Activated naive CD4-positive, alpha-beta T cell treated with anti-CD3 and anti-CD28 coated beads for 36 hours (primary cell): ENCODE measurements at places on chromosomes 16 and 17.

GRCh38 chr16:55909876-55910275 lies 34.7 kb upstream of the CES5A start:
- no peak for DNase-seq
- no peak overlapping the region for H3K4me3 ChIP-seq
- H3K27me3 ChIP-seq, result peaks cover 11% of the 10 kb centered on the region
- no peaks in the 10 kb centered on the region for H3K4me1 ChIP-seq

GRCh38 chr17:7710301-7710700 lies 5.3 kb downstream of the EFNB3 start:
- no peak overlapping the region for H3K4me3 ChIP-seq
- H3K27ac ChIP-seq, result no peak overlapping the region
- H3K4me1 ChIP-seq, result peaks cover 10% of the 10 kb centered on the region
- no peaks in the 10 kb centered on the region for H3K36me3 ChIP-seq

DNA sequence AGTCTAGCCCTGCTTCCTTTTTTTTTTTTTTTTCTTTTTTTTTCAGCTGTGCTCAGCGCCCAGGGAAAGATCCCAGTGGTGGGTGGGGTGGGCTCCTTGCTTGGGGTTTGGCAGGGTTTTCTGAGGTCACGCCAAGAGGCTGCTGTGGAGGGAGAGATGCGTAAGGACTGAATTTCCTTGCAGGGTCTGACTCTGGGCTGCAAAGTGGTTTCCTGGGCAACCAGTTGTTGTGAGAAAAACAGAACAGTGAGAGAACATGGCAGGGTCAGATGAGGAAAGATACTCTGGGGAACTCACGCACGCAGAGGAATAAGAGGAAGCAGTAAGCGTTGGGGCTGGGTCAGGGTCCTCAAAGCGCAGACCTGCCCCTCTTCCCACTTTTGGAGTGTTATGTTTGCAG lies 119.5 kb downstream of the IRF8 start:
- no peak overlapping the region for H3K27ac ChIP-seq
- H3K27me3 ChIP-seq, result peaks cover 40% of the 10 kb centered on the region
- DNase-seq, result no peak
- H3K4me3 ChIP-seq, result no peak overlapping the region
- H3K4me1 ChIP-seq, result peaks cover 16% of the 10 kb centered on the region
- H3K36me3 ChIP-seq, result peaks cover 5% of the 10 kb centered on the region

DNA sequence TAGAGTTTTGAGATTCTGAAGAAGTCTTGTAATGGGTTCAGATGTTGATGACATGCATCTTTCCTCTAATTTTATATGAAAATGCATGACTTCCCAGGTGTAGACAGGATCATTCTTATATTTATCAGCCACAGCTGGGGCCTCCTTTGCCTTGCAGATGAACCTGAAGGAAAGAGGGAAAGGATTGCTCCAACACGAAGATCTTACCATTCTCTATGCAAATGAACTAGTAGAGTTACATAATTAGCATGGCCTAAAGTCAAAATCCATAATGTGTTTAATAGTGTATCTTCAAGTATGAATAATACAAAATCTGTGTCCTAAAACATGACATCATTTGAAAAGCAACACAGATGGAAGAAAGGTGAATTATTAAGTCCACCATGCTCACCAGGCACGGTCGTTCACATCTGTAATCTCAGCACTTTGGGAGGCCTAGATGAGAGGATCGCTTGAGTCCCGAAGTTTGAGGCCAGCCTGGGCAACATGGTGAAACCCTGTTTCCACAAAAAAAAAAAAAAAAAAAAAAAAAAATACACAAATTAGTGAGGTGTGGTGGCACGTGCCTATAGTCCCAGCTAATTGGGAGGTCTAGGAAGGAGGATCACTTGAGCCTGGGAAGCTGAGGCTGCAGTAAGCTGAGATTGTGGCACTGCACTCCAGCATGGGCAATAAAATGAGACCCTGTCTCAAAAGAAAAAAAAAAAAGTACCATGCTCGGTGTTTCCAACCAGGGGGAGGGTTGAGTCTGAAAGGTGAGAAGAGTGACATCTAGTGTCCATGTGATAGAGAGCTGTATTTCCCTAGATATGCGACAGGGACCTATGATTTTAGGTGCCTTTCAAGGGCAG lies 6.3 kb downstream of the VWA3A start:
- H3K4me3 ChIP-seq, result peak overlapping the region; percentile 28
- H3K4me1 ChIP-seq, result no peaks in the 10 kb centered on the region
- no peak for DNase-seq
- peaks cover 5% of the 10 kb centered on the region for H3K27me3 ChIP-seq
- no peak overlapping the region for H3K27ac ChIP-seq

DNA sequence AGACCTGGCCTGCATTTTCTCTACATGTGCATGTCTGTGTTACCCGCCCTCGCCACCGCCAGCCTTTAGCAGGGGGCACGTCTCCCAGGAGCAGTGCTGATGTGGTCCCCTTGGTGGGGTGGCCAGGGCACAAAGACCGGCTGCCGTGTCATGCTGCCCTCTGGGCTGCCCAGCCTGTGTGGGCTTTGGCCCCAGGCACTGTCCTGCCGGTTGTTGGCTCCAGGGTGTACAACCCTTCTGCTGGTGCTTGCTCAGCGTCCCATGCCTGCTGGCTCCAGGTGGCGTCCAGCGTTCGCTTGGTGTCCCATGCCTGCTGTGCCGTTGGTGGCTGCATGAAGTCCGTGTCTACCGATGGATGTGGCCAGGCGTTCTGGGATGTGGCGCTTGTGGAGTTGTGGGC lies 4.1 kb downstream of the BAIAP2 start:
- DNase-seq, result no peak
- H3K27ac ChIP-seq, result no peak overlapping the region
- H3K36me3 ChIP-seq, result no peaks in the 10 kb centered on the region
- H3K4me1 ChIP-seq, result peaks cover 7% of the 10 kb centered on the region
- H3K4me3 ChIP-seq, result no peak overlapping the region
- H3K27me3 ChIP-seq, result peaks cover 9% of the 10 kb centered on the region

DNA sequence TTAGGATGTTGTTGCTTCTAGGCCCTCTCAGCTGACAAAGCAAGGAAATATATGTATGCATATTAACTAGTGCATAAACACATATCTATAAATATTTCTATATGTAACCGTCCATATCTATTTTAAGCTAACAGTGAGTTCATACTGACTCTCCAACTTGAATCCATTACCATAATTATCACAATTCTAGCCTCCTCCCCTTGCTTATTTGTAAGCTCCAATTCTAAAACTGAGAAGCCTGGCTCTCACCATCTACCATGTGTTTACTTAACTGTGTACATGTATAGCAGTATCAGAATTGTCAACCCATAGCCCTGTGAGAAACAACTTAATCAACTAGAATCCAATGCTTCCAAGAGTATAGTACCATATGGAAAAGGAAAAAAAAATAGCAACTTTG lies 5.1 kb downstream of the ABCC12 start:
- DNase-seq, result no peak
- H3K4me3 ChIP-seq, result no peak overlapping the region
- no peaks in the 10 kb centered on the region for H3K36me3 ChIP-seq
- H3K27me3 ChIP-seq, result peaks cover 24% of the 10 kb centered on the region
